ENCODE measurements at places on chromosomes 1 and 21.

- no peak overlapping the region for H3K27ac ChIP-seq
- H3K4me1 ChIP-seq, result peaks cover 23% of the 10 kb centered on the region
- DNase-seq, result no peak
- peaks cover 11% of the 10 kb centered on the region for H3K36me3 ChIP-seq
These were observed 4.9 kb downstream of the TRIM46 start for GRCh38 chr1:155178441-155179111.

DNA sequence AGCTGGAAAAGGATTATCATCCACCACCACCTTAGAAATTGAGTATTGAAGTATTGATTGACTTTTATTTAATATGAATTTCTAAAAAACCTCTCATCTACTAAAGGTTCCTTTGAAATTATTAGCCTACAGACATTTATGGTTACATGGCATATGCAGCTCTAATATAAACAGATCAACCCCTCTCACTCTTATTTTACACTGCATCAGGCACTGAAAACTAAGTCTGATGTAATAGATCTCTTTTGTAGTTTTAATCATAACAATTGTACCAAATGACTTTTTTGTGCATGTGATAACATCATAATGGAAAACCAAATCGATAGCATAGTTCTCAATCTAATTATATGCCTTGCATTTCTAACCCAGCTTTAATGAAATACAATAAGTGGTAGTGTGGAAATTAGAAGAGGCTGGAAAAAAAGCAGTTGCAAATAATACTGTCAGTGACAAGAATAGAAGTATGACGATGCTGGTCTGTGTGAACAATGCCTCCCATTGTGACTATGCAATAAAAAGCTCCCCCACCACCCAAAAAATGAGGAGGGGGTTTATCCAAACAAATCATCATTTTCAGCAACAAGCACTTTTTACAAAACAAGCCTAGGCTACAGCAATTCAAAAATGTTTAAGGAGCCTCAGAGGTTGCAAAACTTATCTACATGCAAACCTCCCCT, 426.5 kb upstream of the NFIA start:
- H3K27ac ChIP-seq, result no peak overlapping the region
- no peaks in the 10 kb centered on the region for H3K27me3 ChIP-seq
- no peaks in the 10 kb centered on the region for H3K36me3 ChIP-seq
- no peak overlapping the region for H3K4me3 ChIP-seq

DNA sequence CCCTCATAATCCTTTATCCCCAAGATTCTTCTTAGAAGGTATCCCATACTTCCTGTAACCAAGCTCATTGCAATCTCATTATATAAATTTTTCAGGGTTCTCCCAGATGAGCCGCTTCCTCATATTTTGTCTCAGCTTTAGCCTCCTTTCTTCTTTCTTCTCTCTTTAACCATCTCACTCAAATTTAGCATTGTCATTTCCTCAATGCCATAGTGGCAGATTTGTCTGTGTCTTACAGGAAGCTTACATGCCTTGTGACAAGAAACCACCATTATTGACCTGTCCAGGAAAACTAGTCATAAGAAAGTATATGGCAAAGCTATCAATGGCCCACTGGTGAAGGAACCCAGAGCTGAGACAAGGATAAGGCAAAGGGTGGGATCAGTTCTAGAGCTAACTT, 6.0 kb upstream of the FCRL2 start:
- no peak for DNase-seq
- peaks cover 7% of the 10 kb centered on the region for H3K27me3 ChIP-seq
- no peak overlapping the region for H3K4me3 ChIP-seq
- peaks cover 7% of the 10 kb centered on the region for H3K4me1 ChIP-seq
- H3K36me3 ChIP-seq, result no peaks in the 10 kb centered on the region

GRCh38 chr21:38171723-38172344, 85.0 kb upstream of the KCNJ15 start:
- no peak for DNase-seq
- H3K4me3 ChIP-seq, result no peak overlapping the region
- H3K27me3 ChIP-seq, result peaks cover 1% of the 10 kb centered on the region
- H3K36me3 ChIP-seq, result no peaks in the 10 kb centered on the region
- H3K27ac ChIP-seq, result no peak overlapping the region

DNA sequence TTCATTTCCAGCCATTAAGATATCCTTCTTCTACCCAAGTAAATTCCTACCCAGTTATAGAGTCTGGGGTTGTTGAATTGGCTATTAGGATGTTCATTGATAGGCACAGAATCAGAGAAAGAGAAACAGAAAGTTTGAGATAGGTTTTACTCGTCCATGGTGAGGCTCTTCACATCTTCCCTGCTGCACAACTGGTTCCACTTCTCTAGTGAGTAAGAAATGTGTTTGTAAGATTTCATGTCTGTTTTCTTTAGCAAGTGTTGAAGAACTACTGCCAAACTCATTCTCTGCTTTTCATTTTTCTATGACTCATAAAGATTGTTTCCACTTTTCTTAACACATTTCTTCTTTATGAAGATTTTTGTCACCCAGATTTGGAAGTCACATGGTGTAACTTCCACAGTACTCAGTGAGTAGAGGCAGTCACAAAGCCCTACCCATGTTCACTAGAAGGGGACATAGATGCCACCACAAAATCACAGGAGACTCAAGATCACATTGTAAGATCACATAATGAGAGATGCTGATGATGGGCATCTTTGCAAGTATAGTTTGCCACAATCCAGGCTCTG, 152.3 kb downstream of the SNX7 start:
- no peaks in the 10 kb centered on the region for H3K27me3 ChIP-seq
- peaks cover 5% of the 10 kb centered on the region for H3K36me3 ChIP-seq
- peak overlapping the region; percentile 19 for H3K27ac ChIP-seq
- H3K4me1 ChIP-seq, result peaks cover 20% of the 10 kb centered on the region

DNA sequence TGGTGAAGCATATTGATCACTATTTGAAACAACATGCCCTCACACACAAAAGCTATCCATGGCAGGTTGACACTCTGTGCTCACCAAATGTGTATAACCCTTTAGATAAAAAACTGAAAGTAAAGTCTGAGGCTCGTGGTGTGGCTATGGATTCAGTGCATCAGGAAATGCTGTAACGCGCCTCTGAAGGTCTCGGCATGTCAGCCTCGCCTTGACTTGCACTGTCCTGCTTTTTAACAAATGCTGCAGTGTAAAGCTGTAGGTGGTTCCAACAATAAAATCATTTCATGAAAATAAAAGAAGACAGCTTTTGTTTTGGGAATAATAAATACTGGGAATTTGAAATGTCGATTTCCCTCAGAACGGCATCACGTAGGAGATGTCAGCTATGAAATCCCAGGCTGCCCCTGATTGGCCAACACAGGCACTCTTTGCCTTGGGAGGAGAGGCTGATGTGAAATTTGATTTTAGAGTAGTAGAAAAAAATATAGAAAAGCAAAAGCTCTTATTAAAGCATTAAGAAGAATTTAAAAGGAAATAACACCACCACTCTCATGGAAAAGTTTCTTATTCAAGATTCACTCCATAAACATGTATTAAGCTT, 168.2 kb downstream of the DSCAM start:
- H3K27me3 ChIP-seq, result no peaks in the 10 kb centered on the region
- H3K36me3 ChIP-seq, result no peaks in the 10 kb centered on the region
- no peak overlapping the region for H3K4me3 ChIP-seq
- no peak for DNase-seq
- H3K27ac ChIP-seq, result no peak overlapping the region

GRCh38 chr1:57353654-57354053, 70.2 kb downstream of the DAB1 start:
- no peaks in the 10 kb centered on the region for H3K36me3 ChIP-seq
- DNase-seq, result no peak
- no peaks in the 10 kb centered on the region for H3K4me1 ChIP-seq
- peaks cover 10% of the 10 kb centered on the region for H3K27me3 ChIP-seq
- no peak overlapping the region for H3K4me3 ChIP-seq
- no peak overlapping the region for H3K27ac ChIP-seq

GRCh38 chr1:5747426-5748285, 244.6 kb downstream of the NPHP4 start:
- no peak for DNase-seq
- H3K36me3 ChIP-seq, result no peaks in the 10 kb centered on the region
- no peak overlapping the region for H3K27ac ChIP-seq
- peaks cover 14% of the 10 kb centered on the region for H3K27me3 ChIP-seq
- no peak overlapping the region for H3K4me3 ChIP-seq
- H3K4me1 ChIP-seq, result no peaks in the 10 kb centered on the region

GRCh38 chr1:22056043-22056442, 3.5 kb downstream of the CDC42 start:
- H3K27me3 ChIP-seq, result no peaks in the 10 kb centered on the region
- peak overlapping the region; percentile 67 for H3K27ac ChIP-seq
- H3K4me3 ChIP-seq, result peak overlapping the region; percentile 64
- H3K4me1 ChIP-seq, result peaks cover 70% of the 10 kb centered on the region
- DNase-seq, result no peak

- peak overlapping the region; percentile 73 for H3K4me3 ChIP-seq
- no peaks in the 10 kb centered on the region for H3K36me3 ChIP-seq
- peaks cover 10% of the 10 kb centered on the region for H3K4me1 ChIP-seq
- H3K27ac ChIP-seq, result no peak overlapping the region
- peaks cover 36% of the 10 kb centered on the region for H3K27me3 ChIP-seq
These were observed 862 bp upstream of the SGIP1 start for GRCh38 chr1:66532798-66533783.

GRCh38 chr1:230737622-230738262, 9.4 kb upstream of the CAPN9 start:
- DNase-seq, result no peak
- peaks cover 10% of the 10 kb centered on the region for H3K27me3 ChIP-seq
- no peak overlapping the region for H3K4me3 ChIP-seq
- no peaks in the 10 kb centered on the region for H3K4me1 ChIP-seq
- no peak overlapping the region for H3K27ac ChIP-seq

GRCh38 chr1:59738591-59739015, 76.1 kb upstream of the HOOK1 start:
- H3K4me3 ChIP-seq, result no peak overlapping the region
- H3K27ac ChIP-seq, result no peak overlapping the region
- H3K4me1 ChIP-seq, result no peaks in the 10 kb centered on the region
- no peak for DNase-seq

DNA sequence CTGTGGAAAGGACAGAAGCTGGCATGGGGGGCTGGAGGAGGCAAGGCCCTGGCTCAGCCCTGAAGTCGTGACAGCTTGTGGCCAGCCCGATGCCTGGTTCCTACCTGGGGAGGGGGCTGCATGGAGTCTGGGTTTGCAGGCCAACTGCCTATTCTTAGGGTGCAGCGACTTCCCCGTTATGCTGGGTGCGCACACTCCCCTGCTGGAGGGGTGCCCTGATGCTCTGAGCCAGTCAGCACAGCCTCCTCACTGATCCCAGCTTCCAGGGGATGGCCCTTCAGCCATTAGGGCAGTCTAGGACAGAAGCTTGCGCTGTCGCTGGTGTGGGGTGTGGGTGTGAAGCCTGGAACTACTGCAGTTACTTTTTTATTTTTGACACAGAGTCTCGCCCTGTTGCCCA, 30.0 kb upstream of the SLC19A1 start:
- no peak overlapping the region for H3K4me3 ChIP-seq
- no peaks in the 10 kb centered on the region for H3K36me3 ChIP-seq
- H3K4me1 ChIP-seq, result peaks cover 3% of the 10 kb centered on the region
- no peaks in the 10 kb centered on the region for H3K27me3 ChIP-seq
- DNase-seq, result no peak
